ENCODE measurements at places on chromosomes 5 and 9. TPM values are rescaled to one million over a fixed set of nuclear protein-coding genes. Genes with fewer than 3 reads are reported as not detected.

The SLC6A19 gene
- total RNA-seq, result not detected

GRCh38 chr9:113966394-113966793 lies 90.3 kb downstream of the ZNF618 start:
- no peaks in the 10 kb centered on the region for H3K36me3 ChIP-seq
- H3K4me3 ChIP-seq, result no peak overlapping the region
- no peaks in the 10 kb centered on the region for H3K4me1 ChIP-seq
- H3K27ac ChIP-seq, result no peak overlapping the region
- H3K27me3 ChIP-seq, result peaks cover 69% of the 10 kb centered on the region
- no peak for DNase-seq

DNA sequence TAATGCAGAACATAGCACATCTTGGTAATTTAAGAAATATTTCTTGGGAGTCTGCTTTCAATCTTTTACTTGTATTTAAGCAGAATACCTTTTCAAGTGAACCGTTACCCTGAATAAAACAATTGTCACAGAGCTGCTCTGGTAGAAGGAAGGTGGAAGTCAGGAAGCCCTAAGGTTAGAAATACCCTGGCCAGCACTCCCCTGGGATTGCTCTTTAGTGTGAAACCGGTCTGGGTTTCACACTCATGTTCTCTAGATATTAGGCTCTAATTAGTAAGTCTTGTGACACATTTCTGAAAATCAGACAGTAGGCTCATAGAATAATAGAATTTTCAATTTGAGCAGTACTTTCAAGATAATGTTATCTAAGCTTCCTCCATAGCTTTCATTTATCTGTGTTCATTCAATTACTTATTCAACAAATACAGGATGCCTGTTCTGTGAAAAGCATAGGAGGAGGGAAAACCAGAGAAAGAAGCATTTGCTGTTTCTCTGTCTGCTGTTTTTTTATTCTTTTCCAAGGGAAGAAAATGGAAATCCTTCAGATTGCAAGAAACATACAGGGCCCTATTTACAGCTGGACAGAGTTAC lies 825.5 kb downstream of the TLR4 start:
- no peak for DNase-seq
- no peaks in the 10 kb centered on the region for H3K36me3 ChIP-seq
- no peaks in the 10 kb centered on the region for H3K4me1 ChIP-seq
- no peaks in the 10 kb centered on the region for H3K27me3 ChIP-seq
- H3K27ac ChIP-seq, result no peak overlapping the region
- H3K4me3 ChIP-seq, result no peak overlapping the region

GRCh38 chr9:93161786-93162562 lies 22.0 kb upstream of the WNK2 start:
- DNase-seq, result no peak
- H3K27ac ChIP-seq, result no peak overlapping the region
- H3K27me3 ChIP-seq, result no peaks in the 10 kb centered on the region
- no peaks in the 10 kb centered on the region for H3K36me3 ChIP-seq
- H3K4me1 ChIP-seq, result no peaks in the 10 kb centered on the region
- H3K4me3 ChIP-seq, result no peak overlapping the region

- no peak overlapping the region for H3K27ac ChIP-seq
- DNase-seq, result no peak
- peaks cover 24% of the 10 kb centered on the region for H3K27me3 ChIP-seq
- H3K4me1 ChIP-seq, result peaks cover 7% of the 10 kb centered on the region
- H3K4me3 ChIP-seq, result no peak overlapping the region
These were observed 616 bp downstream of the VCAN start for GRCh38 chr5:83472213-83472507.

DNA sequence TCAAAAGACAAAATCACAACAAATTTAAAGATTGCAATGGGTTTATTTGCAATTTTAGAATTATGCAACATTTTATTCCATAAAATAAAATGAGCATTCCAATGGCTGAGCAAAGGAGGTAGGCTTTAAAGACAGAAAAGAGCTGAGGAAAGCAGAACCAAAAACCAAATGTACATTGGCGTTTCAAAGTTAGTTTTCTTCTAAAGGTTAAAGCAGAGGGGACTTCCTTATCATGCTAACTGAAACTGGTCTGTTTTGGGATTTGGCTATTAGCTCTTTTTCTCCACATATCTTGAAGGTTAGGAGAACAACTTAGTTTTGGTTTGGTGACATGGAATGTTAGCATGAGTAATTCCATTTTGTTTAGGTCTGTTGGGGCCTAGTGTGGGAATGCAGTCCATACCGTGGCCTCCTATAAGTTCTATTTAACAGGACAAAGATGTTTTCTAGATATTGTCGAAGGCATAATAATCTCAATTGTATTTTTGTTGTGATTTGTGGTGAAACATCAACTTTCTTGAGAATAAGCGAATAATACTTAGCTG lies 20.3 kb downstream of the DCP2 start:
- no peak for DNase-seq
- no peak overlapping the region for H3K4me3 ChIP-seq
- no peaks in the 10 kb centered on the region for H3K4me1 ChIP-seq
- peaks cover 30% of the 10 kb centered on the region for H3K36me3 ChIP-seq
- H3K27me3 ChIP-seq, result no peaks in the 10 kb centered on the region
- no peak overlapping the region for H3K27ac ChIP-seq

DNA sequence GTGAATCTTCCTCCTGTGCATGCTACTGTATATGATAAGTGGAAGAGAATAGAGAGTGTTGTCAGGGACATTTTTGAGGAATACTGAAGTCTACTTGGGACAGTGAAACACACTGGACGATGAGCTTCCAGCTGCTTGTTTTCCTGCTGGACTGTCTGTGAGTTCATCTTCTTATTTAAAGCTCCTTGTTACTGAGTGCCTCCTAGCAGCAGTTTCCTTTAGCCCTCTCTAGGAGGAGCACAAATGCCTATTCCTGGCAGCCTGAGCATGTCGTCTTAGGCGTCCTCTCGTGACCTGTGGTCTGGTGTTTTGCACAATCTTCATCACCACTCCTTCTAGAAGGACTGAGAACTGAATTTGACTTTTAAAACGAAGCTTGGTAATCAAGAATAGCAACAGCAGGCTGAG lies 43.8 kb downstream of the ANKRD33B start:
- H3K36me3 ChIP-seq, result no peaks in the 10 kb centered on the region
- DNase-seq, result no peak
- H3K27ac ChIP-seq, result no peak overlapping the region
- H3K4me3 ChIP-seq, result no peak overlapping the region
- no peaks in the 10 kb centered on the region for H3K4me1 ChIP-seq

DNA sequence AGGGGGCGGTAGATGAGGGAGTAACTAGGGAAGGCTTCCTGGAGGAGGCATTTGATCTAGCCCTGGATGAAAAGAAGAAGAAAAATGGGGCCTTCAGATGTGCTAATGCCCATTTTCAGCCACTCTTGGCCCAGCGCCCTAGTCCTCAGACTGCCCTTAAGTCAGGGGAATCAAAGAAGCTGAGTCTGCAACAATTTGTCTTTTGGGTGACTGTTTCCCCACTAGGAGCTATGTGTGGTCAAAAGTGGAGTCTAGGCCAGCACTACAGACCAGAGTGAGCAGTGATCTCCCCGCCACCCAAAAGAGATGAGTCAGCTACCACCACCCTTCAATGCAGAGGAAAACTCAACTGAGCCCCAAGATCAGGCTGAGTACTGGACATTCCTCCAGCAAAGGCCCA lies 542.1 kb downstream of the BNC2 start:
- no peaks in the 10 kb centered on the region for H3K27me3 ChIP-seq
- H3K4me1 ChIP-seq, result no peaks in the 10 kb centered on the region
- H3K27ac ChIP-seq, result no peak overlapping the region
- H3K36me3 ChIP-seq, result no peaks in the 10 kb centered on the region
- no peak overlapping the region for H3K4me3 ChIP-seq
- DNase-seq, result no peak

The RNF183 gene
- total RNA-seq, result 0.92 TPM

- H3K4me1 ChIP-seq, result peaks cover 50% of the 10 kb centered on the region
- no peaks in the 10 kb centered on the region for H3K27me3 ChIP-seq
- H3K36me3 ChIP-seq, result no peaks in the 10 kb centered on the region
These were observed 36.6 kb downstream of the PCDH1 start for GRCh38 chr5:141841378-141842180.

The TLR4 gene
- total RNA-seq, result 0.28 TPM

The ABLIM3 gene
- total RNA-seq, result 111 TPM

The WNK2 gene
- 44.6 TPM for total RNA-seq

The ENTREP1 gene
- 0.30 TPM for total RNA-seq

The PHF24 gene
- not detected for total RNA-seq

The GRM6 gene
- total RNA-seq, result not detected

GRCh38 chr5:56434986-56435385 lies 201.9 kb upstream of the ANKRD55 start:
- H3K4me1 ChIP-seq, result 0 out of 2 replicates have a peak, but pooled peaks cover 6% of the 10 kb centered on the region
- DNase-seq, result no peak
- no peak overlapping the region for H3K27ac ChIP-seq
- no peak overlapping the region for H3K4me3 ChIP-seq
- no peaks in the 10 kb centered on the region for H3K36me3 ChIP-seq

The CDH9 gene
- total RNA-seq, result not detected

GRCh38 chr9:110364451-110364850 lies 26.8 kb upstream of the TXNDC8 start:
- H3K4me1 ChIP-seq, result peaks cover 27% of the 10 kb centered on the region
- no peak overlapping the region for H3K4me3 ChIP-seq
- no peaks in the 10 kb centered on the region for H3K36me3 ChIP-seq
- DNase-seq, result no peak
- H3K27me3 ChIP-seq, result no peaks in the 10 kb centered on the region

DNA sequence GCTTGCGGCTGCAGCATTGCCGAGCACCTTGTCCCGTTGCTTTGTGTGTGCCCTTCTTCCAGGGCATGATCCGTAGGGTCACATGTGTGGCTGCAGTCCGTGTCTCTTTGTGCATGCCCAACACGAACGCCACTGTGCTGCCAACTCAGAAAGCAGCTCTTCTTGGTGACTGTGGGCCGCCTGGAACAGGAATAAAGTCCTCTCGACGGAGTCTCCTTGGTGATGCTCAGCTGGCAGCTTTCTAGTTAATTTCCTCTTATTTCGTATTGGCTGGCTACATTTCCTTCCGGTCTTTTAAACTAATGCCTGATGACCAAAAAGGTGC lies 5.8 kb downstream of the EXOC3 start:
- no peak overlapping the region for H3K27ac ChIP-seq
- DNase-seq, result no peak
- no peak overlapping the region for H3K4me3 ChIP-seq
- H3K27me3 ChIP-seq, result no peaks in the 10 kb centered on the region

DNA sequence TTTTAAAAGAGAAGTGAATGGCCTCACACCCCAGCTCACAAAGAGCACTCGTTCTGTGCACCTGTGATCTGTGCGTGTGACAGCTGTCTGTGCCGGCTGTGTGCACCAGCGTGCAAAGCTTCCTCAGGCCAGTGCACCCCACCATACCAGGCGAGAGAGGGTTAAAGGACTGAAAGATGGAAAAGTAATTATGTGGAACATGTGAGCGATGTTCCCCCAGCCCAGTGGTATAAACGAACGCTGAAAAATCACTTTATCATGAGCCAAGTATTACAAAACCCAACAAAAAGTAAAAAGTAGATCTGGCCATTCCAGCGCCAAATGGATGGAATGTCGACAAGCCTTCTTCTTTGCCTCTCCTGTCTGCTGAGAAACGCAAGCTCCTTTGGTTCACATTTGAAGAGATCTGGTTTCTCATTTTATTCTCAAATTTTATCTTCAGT lies 53.7 kb downstream of the IPPK start:
- no peak overlapping the region for H3K4me3 ChIP-seq
- H3K36me3 ChIP-seq, result no peaks in the 10 kb centered on the region
- H3K27me3 ChIP-seq, result no peaks in the 10 kb centered on the region

GRCh38 chr5:179879690-179880010 lies 21.0 kb upstream of the MRNIP start:
- no peaks in the 10 kb centered on the region for H3K27me3 ChIP-seq
- H3K4me1 ChIP-seq, result no peaks in the 10 kb centered on the region
- peaks cover 26% of the 10 kb centered on the region for H3K36me3 ChIP-seq
- DNase-seq, result no peak
- H3K4me3 ChIP-seq, result no peak overlapping the region

DNA sequence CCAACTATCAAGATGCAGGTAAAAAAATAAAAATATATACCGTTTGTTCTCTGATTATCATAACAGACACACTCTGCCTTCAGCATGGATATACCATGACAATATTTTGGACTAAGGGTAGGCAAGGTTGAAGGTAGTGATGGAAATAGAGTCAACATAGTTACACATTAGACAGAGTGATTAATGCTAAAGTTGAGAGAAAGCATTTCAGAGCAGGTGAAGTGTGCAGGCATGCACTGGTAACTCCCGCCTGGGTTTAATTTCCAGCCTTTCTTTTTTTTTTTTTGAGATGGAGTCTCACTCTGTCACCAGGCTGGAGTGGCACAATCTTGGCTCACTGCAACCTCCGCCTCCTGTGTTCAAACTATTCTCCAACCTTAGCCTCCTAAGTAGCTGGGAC lies 458.5 kb downstream of the TLR4 start:
- no peaks in the 10 kb centered on the region for H3K36me3 ChIP-seq
- H3K4me1 ChIP-seq, result no peaks in the 10 kb centered on the region
- DNase-seq, result no peak
- no peaks in the 10 kb centered on the region for H3K27me3 ChIP-seq
- no peak overlapping the region for H3K27ac ChIP-seq

DNA sequence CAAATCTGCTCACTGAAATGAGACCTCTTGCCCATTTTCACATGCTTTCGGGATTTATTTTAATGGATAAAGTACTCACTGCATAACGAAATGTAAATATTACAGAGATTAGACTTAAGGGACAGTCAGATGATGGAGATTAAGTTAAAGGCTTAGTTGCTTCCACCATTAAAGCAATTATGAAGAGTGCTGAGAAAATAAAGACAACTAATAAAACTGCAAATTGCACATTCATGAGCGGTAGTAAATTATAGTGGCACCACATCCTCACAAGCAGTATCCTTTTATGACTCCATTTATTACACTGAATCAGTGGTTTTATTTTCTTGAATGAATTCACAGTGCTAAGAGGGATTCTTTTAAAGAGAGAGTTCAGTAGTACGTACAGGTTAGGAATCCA lies 76.2 kb upstream of the TMED7 start:
- no peaks in the 10 kb centered on the region for H3K27me3 ChIP-seq
- no peaks in the 10 kb centered on the region for H3K4me1 ChIP-seq
- H3K36me3 ChIP-seq, result no peaks in the 10 kb centered on the region
- no peak overlapping the region for H3K4me3 ChIP-seq
- H3K27ac ChIP-seq, result no peak overlapping the region

The FYB1 gene
- 10.5 TPM for total RNA-seq

- DNase-seq, result no peak
- H3K4me1 ChIP-seq, result no peaks in the 10 kb centered on the region
- no peak overlapping the region for H3K27ac ChIP-seq
- H3K36me3 ChIP-seq, result no peaks in the 10 kb centered on the region
These were observed 109.1 kb downstream of the CDH10 start for GRCh38 chr5:24535646-24536045.

DNA sequence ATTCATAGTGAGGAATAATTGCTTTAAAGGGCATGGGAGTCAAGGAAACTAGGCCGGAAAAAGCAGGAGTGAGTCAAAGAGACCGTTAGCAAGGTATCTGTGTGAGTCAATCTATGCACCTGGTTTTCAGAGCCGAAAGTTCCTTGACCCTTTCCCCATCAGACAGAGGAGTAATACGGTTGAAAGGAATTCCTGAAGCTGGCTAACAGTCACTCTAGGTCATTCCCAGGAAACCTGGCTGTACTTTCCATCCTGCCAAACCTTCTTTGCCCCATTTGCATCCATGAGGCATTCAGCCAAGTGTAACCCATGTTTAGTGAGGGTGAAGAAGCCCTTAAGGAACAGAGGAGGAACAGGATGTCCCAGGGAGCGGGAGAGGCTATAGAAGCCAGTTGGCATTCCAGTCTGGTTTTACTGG lies 16.2 kb downstream of the RBM18 start:
- H3K27me3 ChIP-seq, result no peaks in the 10 kb centered on the region
- no peak overlapping the region for H3K27ac ChIP-seq
- no peaks in the 10 kb centered on the region for H3K4me1 ChIP-seq
- H3K36me3 ChIP-seq, result peaks cover 13% of the 10 kb centered on the region
- no peak overlapping the region for H3K4me3 ChIP-seq
- DNase-seq, result no peak

- H3K36me3 ChIP-seq, result 0 out of 2 replicates have a peak, but pooled peaks cover 5% of the 10 kb centered on the region
- no peak for DNase-seq
- H3K27ac ChIP-seq, result no peak overlapping the region
These were observed 39.3 kb downstream of the PTCH1 start for GRCh38 chr9:95477441-95477840.

All from PC-9 (cell line).